T-cell (primary cell): ENCODE measurements at places on chromosomes 2 and 18. TPM values are rescaled to one million over a fixed set of nuclear protein-coding genes. Genes with fewer than 3 reads are reported as not detected.

GRCh38 chr2:8646731-8647461 is 35.0 kb upstream of the ID2 start:
- DNase-seq: no peak

Gene TEKT4
- total RNA-seq: not detected

GRCh38 chr18:55106466-55106865 is 147.2 kb upstream of the CCDC68 start:
- no peak for DNase-seq

DNA sequence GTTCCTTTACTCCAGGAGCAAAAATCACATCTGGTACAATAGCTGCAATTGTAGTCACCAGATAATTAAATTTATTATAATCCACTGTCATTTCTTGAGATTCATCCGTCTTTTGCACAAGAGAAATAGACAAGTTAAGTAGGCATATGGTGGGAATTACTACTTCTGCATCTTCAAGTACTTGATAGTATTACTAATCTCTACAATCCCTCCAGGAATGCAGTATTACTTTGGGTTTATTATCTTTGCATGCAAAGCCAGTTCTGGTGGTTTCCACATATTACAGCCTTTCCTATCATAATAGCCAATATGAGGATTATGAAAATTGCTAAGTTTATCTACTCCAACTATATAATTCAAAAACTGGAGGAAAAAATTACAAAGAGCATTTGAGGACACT is 254.1 kb downstream of the IKZF2 start:
- no peak for DNase-seq

DNA sequence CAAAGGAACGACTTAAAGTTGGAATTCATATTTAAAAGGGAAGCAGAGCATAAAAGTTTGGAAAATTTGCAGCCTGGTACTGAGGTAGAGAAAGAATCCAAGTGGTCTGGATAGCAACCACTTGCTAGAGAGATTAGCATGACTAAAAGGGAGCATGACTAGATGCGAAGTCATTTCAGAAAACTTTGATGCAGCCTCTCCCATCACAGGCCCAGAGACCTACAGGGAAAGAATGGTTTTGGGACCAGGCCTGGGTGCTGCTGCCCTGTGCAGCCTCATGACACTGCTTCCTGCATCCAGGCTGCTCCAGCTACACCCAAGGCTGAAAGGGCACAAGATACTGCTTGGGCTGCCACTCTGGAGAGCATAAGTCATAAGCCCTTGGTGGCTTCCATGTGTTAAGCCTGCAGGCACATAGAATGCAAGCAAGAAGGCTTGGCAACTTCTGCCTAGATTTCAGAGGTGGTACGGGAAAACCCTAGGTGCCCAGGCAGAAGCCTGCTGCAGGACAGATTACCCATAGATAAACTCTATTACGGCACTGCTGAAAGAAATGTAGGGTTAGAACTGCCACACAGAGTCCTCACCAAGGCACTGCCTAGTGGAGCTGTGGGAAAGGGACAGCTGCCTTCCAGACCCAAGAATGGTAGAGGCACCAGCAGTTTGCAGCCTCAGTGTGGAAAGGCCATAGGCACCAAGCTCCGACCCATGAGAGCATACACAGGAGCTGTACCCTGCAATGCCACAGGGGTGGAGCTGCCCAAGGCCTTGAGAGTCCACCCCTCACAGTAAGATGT is 12.6 kb upstream of the CHN1 start:
- DNase-seq: no peak

Gene MOGAT1
- not detected for total RNA-seq

DNA sequence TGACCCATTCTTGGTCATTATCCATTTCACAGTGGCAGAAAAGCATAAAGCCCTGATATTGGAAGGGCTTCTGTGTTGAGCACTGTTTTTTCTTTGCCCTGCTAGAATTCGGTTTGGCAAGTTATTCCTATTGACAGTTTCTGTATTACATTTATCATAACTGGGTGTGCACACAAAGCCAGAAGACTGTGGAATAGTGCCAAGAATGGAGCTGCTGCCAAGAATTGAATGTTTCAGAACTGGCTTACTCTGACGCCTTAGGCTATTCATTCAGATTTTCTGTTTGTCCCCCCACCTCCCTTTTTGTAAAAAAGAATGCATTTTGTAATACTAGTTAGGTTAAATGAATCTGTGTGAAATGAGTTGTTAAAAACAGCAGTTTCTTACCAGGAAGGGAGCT is 12.7 kb downstream of the KDM3A start:
- no peak for DNase-seq

Gene LINC00305
- not detected for total RNA-seq

Gene FAM161A
- total RNA-seq: 4.3 TPM

- DNase-seq: no peak
Observed at GRCh38 chr2:54428108-54428831, 27.9 kb upstream of the SPTBN1 start.

- DNase-seq: no peak
Observed at GRCh38 chr2:53051157-53051556, 716.4 kb upstream of the CHAC2 start.

GRCh38 chr18:21443776-21444464 is 156.6 kb downstream of the ESCO1 start:
- DNase-seq: no peak

- no peak for DNase-seq
Observed at GRCh38 chr2:21257621-21258020, 133.9 kb downstream of the TDRD15 start.
